ENCODE measurements at places on chromosomes 3 and 15.

DNA sequence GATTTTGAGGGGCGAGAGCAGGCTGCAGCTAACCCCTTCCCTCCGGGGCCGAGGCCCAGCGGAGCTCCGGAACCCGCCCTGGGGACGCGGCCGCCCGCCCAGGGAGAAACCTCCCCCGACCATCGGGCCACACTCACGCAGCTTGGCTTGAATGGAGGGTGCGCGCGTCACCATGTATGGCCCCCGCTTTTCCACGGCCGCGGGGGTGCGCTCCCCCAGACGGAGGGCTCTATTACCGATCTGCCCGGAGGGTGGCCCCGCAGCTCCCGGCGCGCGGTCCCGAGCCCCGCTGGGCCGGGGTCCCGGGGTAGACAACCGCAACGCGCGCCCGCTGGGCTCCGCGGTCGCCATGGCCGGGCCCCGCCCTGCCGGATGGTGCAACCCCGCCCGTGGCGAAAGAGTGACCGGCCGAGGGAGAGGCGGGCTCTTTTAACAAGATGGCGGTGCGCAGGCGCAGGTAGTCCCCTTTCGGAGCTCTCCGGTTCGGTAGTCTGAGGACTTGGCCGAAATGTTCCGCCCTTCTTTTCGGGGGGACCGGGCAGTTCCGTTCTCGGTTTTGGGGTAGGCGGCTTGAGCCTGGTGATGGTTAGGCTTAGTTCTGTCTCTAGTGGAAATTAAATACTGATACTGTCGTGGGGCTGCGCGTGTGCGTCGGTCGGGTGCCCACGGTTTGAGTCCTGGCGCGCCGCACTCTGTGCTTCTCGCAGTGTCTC, at the start of gene FAM219B:
TSS of gene FAM219B (minus strand) at position 402 of the 713 bp plus-strand sequence. CDS start at position 351, 51 bp downstream.
- DNase-seq = peak; percentile 96

GRCh38 chr3:141859651-141860050, 16.8 kb upstream of the ATP1B3 start:
- peak; percentile 61 for DNase-seq

DNA sequence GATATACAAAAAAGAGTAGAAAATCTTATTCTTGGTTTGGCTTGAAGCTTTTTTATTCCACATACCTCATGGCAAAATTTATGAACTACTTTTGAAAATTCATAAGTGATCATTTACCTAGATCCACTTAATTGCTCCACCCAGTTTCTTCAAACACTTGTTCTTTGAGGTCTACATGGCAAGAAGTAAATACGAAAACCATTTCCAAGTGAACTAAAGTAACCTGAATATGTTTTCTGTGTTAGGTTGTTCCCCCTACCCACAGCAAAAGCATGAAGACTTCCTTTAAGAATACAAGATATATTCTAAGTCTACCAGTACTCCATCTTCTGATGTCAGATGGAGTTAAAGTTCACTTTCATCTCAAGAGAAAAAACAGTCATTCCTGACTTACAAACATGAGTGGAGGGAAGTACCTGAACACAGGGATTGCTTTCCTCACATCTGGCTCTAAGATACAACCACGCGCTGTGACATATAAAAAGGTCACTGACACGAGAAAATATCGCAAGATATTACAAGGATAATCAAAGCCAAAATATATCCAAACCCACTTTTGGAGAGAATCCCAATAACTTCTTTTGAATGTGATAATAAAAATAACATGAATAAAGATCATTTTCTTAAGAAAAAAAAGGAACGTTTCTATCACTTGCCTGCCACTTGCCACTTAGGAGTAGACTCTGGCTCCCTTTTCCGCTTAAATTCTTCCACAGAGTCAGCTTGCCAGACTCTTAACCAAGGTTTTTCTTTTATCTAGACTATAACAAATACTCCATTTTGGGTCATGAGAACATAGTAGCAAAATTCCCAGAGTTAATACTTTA, 424.5 kb downstream of the TIGIT start:
- DNase-seq = no peak

DNA sequence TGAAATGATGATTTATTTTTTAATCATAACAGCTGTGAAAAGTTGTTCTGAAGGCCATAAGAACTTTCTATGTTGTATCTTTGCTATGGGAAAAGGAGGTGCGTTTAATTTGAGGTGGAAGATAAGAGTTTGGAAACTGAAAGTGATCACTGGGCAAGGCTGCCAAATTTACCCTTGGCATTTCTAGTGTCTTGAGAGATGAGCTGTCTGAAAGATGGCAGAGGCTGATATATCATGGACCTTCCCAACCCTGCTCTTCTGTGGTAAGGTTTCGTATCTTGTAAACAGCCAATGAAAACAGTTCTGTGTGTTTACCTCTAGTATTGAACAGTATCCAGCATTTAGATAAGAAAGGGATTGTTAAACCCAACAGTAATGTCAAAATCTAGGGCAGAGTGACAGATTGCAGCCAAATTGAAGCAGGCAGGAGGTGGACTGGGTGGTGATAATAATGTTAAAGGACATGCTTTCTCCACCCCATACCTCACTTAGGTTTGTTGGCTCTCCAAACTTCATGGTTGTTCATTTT, 15.8 kb upstream of the NFKBIZ start:
- no peak for DNase-seq

- DNase-seq = no peak
Observed at GRCh38 chr3:108698461-108698860, 58.7 kb downstream of the RETNLB start.

DNA sequence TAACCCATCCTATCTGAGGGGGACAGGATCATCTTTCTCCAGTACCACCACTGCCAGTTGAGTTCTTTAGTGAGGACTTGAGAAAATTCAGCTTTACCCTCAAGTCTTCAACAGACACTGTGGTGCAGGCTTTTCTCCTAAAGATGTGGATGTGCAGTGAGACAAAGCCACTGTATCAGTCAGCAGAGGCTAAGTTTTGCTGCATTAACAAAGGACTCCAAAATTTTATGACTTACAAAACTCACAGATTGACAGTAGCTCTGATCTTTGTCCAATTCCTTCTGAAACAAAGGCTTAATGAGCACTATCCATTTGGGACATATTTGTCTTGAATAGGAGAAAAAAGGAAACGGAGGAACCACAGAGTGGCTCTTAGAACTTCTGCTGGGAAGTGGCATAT, 87.9 kb downstream of the MITF start:
- no peak for DNase-seq

DNA sequence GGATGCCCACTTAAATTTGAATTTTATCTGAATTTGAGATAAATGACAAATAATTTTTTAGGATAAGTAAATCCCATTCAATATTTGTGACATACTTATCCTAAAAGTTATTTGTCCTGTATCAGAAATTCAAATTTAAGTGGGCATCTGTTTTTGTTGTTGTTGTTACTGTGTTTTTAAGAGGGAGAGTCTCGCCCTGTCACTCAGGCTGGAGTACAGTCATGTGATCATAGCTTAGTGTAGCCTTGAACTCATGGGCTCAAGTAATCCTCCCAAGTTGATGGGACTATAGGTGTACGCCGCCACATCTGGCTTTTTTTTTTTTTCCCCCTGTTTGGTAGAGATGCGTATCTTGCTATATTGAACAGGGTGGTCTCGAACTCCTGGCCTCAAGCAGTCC, 283.0 kb downstream of the PTPRG start:
- DNase-seq = no peak

GRCh38 chr3:141441381-141442364, 45.2 kb upstream of the RASA2 start:
- peak; percentile 80 for DNase-seq

GRCh38 chr3:58266577-58266976, 29.0 kb downstream of the ABHD6 start:
- no peak for DNase-seq

DNA sequence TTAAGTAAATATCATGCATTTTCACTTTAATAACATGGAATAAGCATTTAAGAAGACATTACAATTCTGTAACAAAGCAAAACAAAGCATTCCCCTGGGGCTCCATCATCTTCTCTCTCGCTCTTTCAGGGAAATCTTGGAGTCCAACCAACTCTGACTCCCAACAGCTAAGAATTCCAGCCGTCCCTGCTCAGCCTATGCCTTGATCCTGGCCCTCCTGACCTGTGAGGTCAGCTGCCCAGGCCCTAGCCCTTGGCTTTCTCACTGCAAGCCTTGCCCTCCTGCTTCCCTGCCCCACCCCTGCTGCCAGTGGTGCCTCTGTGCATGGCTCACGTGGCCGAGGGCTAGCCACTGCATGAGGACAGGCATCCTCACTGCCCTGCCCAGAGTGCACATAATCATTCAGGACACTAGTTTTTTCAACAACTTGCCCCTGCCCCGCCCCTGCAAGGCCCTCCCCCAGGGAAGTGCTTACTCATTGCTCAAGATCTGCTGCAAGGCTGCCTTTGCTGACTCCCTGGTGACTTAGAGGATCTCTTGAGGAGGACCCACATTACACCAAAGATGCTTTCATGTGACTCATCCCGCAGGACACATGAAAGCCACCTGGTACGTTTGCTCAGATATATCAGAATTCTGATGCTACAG, 37.6 kb downstream of the MTMR10 start:
- DNase-seq = no peak

- DNase-seq = no peak
Observed at GRCh38 chr15:33402600-33402999, 91.8 kb downstream of the RYR3 start.

GRCh38 chr3:127107491-127108375, 85.2 kb upstream of the PRR23E start:
- no peak for DNase-seq

DNA sequence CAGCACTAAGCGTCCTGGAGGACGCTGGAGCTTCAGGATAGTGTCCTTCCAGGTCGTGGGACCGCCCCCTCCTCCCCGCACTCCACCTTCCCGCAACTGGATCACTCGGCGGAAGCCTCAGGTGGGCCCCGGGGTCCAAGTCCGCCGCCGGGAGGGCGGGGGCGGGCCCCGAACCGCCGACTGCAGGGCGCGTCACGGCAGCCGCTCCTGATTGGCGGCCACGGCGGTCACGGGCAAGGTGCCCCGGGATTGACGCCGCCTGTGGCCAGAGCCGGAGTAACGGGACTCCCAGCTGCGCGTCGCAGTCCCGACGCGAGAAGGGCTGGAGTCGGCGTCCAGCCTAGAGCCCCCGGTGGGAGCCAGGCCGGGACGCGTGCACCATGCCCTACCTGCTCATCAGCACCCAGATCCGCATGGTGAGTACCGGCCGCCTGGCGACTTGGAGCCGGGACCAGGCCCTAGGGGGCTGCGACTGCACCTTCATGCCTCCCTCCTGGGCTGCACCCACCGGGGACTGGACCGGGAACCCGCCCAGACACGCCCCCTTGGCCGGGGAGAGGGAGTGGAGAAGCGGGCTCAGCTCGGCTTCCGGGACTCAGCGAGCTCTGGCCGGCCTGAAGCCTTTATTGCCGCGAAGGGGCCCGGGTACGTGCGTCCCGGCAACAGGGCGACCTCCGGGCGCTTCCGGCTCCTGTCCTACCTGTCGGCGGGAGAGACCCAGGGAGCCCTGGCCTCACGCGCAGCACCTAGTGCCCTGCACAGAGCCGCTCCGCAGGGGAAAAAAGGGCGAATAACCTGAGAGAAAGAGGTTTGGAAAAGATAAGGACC, at the start of gene GCHFR:
TSS of gene GCHFR (plus strand) at position 268 of the 828 bp plus-strand sequence. CDS start at position 381, 113 bp downstream.
- DNase-seq = peak; percentile 88

DNA sequence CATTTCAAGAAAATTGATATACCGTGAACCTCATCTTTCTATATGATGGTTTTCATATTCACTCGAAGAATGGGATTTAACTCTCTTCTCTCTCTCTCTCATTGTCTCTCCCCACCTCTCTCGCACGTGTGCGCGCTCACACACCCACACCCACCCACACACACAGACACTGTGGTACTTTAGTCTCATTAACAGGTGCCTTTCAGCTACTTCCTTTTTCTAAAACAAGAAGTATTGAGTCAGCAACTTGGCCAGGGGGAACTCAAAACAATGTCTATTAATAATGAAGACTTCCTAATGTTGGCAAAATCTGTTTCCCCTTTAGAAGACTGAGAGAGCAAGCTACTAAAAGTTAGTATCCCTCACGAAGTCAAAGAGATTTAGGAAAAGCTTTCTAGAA, 150.7 kb downstream of the TMCO5A start:
- DNase-seq = no peak

- no peak for DNase-seq
Observed at GRCh38 chr3:177484926-177485325, 287.6 kb upstream of the TBL1XR1 start.

DNA sequence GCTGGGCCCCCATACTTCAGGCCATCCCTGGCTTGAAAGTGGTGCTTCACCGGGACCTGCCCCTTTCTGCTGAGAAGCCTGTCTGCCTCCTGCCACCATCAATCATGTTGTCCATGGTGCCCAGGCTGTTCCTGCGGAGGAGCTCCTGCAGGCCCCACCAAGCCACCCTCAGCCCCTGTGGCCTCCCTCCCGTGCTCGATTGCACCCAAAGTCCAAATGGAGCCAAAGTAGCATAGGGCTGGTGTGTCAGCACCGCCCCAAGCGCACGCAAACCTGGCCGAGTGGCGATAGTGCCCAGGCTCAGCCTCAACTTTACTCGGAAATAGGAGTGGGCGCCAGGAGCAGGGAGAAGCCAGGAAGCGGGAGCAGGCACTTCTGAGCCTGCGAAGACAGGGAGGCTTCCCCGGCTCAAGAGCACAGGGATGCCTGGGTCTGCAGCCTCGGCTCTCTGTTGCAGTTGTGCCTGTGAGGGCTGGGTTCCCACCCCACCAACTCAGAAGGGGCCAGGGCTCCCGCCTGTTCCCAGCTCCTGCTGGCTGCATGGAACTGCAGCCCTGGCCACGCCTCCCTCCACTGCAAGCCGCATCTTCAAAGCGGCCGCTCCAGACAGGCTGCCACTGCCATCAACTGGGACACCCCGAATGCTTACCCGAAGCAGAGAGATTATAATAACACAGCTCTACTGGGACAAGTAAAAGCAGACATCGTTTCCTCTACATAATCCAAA, 203.0 kb downstream of the ARRDC4 start:
- DNase-seq = no peak

DNA sequence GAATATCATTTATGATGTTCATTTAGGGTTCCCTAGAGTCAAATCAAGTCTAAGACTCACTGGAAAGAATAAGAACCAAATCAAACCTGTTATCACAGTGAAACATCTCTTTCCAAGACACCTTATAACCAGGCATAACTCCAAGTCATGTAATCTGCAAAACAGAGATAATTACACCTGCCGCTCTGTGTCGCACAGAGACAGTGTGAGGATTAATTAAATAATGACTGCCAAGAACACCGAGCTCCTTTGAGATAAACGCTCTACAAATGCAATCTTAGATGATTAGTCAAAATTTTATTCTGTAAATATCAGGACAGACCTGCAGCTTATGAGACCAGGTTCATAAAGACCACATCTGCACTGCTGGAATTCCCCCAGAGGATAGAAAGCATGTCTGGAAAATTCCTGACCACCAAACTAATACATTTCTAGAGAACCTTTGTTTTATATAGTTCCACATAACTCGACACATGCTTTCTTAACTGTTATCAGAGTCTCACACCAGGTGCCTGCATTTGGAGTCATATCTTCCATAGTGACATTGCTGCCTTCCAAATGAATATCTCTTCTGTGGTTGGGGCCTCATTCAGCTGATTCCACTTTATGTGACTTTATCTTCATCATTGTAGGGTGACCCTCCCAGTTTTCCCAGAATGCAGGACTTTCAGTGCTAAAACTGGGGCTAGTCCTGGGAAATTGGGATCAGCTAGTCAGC, 252.8 kb downstream of the CD47 start:
- no peak for DNase-seq
